SK-MEL-5 (cell line): ENCODE measurements at places on chromosomes 1 and 21.
A peak's percentile ranks its signal among the peaks of the same experiment; 100 is the strongest.

- no peak for DNase-seq
Measured at GRCh38 chr21:19218163-19218562, 814.6 kb upstream of the TMPRSS15 start.

GRCh38 chr1:172863031-172863430 lies 187.7 kb downstream of the TNFSF18 start:
- DNase-seq, result no peak

- DNase-seq, result no peak
Measured at GRCh38 chr1:7315316-7315715, 455.8 kb upstream of the VAMP3 start.

DNA sequence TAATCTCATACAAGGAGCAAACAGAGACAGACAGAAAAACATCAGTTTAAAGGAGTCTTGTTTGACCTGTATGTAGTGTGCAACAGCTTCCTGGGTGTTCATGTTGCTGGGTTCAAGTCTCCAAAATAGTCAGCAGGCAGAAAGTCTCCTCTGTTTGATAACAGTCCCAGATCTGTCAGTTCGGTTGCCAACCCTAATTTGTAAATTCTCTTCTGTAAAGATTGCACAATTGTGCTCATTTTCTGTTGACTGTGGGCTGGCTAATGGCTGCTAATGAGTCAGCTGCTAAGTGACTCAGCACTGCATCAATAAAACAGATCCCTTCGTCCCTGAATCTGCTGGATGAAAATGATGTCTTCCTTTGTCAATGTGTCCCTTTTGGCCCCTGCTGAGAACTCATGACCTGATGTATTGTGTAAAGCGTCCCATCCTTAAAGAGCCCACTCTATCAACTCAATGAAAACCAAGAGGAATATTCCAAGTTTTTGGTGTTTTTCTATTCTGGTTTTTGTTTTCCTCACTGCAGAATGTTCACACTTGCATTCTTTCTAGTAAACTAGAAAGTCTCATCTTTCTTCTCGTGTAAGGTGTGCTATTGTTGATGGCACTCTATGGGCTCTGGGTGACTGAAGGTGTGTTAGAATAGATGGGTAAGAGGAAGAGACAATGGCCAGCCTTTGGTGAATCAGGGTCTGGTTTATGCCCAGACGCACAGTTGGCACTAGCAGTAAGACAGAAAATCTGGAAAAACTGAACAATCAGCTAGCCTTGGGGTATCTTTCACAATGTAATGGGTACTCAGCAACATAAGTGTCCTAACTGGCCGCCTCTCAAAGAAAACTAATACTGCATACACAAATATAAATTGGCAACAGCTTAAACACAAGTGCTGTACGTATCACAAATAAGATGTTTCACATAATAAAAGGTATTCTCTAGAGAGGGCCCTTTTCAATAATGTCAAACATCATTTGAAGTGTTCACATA lies 75.1 kb upstream of the SIPA1L2 start:
- peak; percentile 20 for DNase-seq

DNA sequence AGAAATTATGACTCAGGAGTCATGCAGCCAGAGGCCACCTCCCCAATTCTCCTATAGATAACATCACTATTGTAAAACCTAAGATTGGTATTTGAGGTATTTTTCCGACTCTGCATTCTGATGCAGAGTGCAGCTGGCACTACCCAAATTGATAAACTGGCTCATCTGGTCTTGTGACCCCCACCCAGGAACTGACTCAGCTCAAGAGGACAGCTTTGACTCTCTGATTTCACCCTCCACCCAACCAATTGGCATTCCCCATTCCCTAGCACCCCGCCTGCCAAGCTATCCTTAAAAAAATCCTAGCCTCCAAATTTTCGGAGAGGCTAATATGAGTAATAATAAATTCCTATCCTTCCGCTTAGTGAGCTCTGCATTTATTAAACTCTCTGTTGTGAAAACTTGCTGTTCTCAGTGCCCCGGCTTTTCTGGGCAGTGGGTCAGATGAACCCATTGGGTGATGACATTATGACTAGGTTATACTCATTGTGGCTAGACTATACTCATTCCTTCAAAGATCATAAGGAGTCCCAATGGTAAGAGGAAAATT lies 39.4 kb upstream of the EPS15 start:
- no peak for DNase-seq

DNA sequence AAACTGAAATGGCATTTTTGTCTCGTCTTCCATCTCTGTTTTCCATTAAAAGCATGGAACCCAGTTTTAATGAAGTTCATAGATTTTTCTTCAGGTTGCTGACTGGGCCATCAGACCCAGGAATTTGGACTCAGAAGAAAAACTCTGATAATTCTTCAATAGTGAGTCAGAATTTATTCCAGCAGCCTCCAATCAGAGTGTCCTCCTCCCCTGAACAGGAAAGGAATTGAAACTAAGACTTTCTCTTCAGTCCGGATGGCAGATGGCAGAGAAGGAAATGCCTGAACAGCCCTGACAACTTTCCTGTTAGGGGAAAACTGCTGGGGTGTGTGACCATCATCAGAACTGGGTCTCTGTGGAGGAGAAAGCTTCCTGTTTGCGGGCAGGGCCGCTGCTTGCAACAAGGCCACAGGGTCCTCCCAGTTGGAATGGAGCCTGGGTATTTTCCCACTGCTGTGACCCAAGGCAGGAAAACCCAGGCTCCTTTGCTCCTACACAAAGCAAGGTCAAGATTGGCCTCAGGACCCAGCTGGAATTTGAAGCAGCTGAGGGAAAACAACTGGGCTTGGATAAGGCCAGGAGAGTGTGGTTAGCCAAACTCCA lies 20.7 kb downstream of the CD34 start:
- DNase-seq, result peak; percentile 40

- DNase-seq, result no peak
Measured at GRCh38 chr1:200267937-200268336, 141.9 kb downstream of the ZNF281 start.

DNA sequence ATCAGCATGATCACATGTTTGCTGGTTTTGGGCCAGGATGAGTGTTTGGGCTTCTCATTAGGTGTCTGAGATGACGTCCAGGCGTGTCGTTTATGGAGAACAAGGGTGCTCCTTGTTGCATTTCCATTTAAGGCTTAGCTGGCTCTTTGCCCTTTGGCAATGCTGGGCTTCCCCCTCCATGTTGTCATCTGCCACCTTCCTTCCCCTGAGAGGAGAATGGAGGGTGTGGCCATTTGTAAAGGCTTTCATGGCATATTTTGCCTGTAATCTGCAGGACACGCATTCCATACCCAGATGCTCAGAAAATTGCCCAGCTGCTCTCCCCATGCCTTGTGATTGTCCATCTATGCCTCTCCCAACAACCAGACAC lies 27.7 kb downstream of the PKP1 start:
- DNase-seq, result peak; percentile 18

- no peak for DNase-seq
Measured at GRCh38 chr1:44418022-44418673, 13.1 kb downstream of the RNF220 start.

GRCh38 chr1:23224739-23225648 lies 7.7 kb upstream of the HTR1D start:
- no peak for DNase-seq

DNA sequence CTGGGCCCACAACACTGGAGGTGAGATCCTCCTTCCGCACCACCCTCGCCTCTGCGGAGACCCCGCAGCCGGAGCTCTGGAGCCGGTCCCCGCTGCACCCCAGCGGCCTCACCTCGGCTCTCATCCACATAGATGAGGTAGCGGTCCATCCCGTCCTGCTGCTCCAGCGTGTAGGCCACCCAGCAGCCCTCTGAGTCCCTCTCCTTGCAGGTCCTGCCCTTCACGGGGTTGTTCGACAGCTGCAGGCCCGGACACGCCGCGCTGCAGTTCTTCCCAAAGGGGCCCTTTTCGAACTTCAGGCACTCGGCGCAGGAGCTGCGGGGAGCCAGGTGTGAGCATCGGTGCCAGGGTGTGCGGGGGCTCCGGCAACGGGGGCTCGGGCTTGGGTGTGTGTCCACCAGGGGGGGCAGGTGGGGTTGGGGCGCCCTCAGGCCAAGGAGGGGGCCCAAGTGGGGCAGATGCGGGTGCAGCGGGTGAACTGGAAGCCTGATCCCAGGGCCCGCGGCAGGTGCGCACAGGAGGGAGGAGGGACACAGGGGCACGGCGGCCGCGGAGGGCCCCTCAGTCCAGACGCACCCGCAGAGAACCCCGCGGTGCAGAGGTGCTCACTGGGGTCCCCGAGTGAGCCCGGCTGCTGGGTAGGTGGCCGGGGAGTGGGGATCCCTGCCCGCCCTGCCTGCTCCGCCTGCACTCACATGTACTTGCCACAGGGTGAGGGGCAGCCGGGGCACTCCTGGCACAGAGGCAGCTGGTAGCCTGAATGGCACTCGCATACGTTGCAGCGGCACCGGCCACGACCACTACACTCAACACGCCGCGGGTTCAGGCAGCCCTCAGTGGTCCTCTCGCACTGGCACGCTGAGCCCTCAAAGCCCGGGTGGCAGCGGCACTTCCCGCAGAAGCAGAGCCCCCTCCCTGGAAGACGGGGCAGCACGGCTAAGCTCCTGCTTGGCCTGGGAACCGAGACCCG lies 15.4 kb upstream of the PTTG1IP start:
- no peak for DNase-seq

DNA sequence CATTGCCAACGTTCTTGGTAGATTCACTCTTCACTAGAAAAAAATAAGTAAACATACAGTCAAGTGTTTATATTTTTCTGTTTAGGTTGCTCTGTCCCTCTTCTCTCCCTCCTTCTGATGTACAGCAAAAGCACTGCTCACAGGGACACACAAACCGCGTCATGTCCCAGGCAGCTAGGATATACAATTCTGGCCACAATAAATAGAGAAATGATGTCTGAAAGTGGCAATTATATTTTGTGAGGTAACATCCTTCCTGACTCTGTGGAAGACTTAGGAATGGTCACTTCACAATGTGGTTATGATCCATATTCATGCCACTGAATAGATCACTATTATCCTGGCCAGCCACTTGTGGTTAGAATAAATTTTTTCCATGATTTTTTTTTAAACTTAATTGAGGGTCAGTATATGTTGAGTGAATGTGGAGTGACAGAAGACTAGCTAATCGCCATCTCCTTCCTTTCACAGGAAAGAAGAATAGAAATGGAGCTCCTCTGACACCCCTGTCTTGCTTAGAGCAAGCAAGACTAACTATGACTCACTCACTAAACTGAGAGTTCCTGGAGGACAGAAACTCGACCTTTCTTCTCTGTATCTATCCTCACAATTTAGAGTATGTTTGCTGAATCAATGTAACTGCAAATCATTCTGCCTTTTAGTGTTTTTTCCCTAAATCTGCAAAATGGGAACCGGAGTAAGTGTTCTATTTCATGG lies 54.0 kb downstream of the ZNHIT6 start:
- DNase-seq, result no peak

DNA sequence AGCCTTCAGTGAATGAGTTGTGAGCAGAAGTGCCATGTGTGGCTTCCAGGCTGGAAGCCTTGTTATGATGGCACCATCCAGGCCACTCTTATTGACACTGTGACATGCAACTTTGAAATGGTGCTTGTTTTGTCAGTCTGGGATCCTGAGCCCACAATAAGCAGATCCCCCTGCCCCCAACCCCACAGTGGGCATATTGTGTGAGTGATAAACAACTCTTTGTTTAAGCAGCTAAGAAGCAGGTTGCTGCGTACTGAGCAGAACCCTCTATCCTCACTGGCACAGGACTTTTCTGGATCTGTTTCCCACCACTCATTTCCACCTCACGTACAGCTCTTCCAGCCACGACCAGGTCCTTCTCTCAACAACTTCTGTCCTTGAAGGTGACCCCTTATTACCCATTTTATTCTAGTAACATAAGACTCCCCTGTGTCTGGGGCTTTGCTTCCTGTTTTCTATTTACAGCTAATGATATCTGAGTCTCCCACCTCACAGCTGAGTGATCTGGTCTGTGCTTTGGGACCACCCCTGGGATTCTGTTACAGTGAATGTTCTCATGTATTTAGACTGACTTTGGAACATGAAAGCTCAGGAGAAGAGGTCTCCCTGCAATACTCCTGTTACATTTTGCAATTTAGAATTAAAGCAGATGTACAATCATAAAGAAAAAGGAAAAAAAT lies 375.5 kb downstream of the PCP4 start:
- no peak for DNase-seq

DNA sequence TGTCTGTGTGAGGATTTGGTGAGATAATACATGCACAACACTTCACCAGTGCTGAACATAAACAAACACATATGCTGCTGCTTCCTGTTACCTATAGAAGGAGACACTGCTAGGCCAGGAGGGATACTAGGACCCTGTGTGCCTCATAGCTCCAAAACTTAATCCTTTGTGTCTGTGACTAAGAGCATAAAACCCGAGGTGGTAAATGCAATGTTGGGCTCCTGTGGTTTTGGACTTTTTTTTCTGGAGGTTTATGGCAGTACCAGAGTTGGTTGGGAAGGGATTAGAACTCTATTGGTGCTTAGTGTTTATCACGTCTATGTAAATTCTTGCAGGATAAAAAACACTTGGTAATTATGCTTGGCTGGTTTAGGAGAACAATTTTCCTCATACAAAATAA lies 122.9 kb downstream of the NUF2 start:
- no peak for DNase-seq

DNA sequence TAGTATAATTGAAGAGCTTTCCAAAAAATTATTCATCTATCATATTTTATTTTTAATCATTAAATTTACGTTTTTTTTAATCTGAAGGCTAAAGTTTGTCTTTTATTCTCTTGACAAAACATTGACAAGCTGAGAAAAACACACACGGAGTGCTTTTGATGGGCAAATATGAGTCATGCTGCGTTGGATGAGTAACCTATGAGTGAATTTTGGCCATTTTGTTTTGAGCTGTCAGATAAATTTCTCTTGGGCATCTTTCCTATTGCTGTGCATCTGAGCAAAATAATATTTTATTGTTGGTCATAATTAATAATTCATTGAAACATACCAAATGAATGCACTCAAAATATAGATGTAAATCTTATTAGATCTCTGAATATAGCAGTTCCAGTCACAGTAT lies 1144.1 kb upstream of the ADGRL2 start:
- no peak for DNase-seq

GRCh38 chr1:21672478-21673276 lies 3.5 kb upstream of the RAP1GAP start:
- no peak for DNase-seq
